ENCODE measurements at places on chromosomes 7 and 10. TPM values are rescaled to one million over a fixed set of nuclear protein-coding genes. Genes with fewer than 3 reads are reported as not detected.

- peak overlapping the region; percentile 87 for H3K4me3 ChIP-seq
- peaks cover 26% of the 10 kb centered on the region for H3K4me1 ChIP-seq
- no peaks in the 10 kb centered on the region for H3K27me3 ChIP-seq
- peak overlapping the region; percentile 83 for H3K27ac ChIP-seq
- no peak for DNase-seq
These were observed 1.1 kb downstream of the GGCT start for GRCh38 chr7:30503274-30504212.

- peak overlapping the region; percentile 66 for H3K4me3 ChIP-seq
- H3K4me1 ChIP-seq, result peaks cover 53% of the 10 kb centered on the region
- no peak overlapping the region for H3K27ac ChIP-seq
- H3K27me3 ChIP-seq, result peaks cover 9% of the 10 kb centered on the region
These were observed 1.8 kb downstream of the BMI1 start for GRCh38 chr10:22322641-22323160.

GRCh38 chr10:110260746-110261477, 43.8 kb downstream of the SMNDC1 start:
- DNase-seq, result no peak
- no peak overlapping the region for H3K4me3 ChIP-seq
- H3K4me1 ChIP-seq, result no peaks in the 10 kb centered on the region
- H3K36me3 ChIP-seq, result no peaks in the 10 kb centered on the region
- no peak overlapping the region for H3K27ac ChIP-seq
- H3K27me3 ChIP-seq, result no peaks in the 10 kb centered on the region

GRCh38 chr7:68542831-68543230, 1055.4 kb upstream of the AUTS2 start:
- no peaks in the 10 kb centered on the region for H3K27me3 ChIP-seq
- no peaks in the 10 kb centered on the region for H3K36me3 ChIP-seq
- no peak overlapping the region for H3K27ac ChIP-seq
- no peak for DNase-seq

DNA sequence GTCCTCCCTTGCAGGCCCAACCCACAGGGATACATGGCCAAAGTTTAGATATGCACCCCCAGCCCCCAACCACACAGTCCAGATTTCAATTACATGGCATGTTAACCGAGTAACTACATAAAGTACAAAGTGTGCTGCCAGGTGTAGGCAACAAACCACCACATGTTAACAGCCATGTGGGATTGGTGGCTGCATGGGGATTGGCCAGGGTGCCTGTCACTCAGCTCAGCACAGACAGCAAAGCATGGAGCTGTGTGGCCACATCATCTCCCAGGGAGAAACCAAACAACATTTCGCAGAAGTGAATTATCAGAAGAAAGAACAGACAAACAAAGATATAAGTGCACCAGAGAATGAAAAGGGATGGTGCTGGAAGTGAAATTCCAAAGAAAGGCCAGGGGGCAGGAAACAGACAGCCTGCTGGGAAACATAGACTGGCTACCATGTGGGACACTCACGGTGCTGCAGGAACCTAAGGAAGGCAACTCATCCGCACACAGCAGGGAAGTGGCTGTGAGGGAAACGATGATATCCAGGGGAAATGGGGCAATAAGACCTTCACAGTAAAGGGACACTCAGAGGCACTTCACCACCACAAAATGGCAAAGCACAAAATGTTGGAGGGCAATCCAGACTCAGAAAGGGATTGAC, 171.2 kb downstream of the PTPRN2 start:
- no peak overlapping the region for H3K27ac ChIP-seq
- no peaks in the 10 kb centered on the region for H3K4me1 ChIP-seq
- H3K36me3 ChIP-seq, result no peaks in the 10 kb centered on the region

DNA sequence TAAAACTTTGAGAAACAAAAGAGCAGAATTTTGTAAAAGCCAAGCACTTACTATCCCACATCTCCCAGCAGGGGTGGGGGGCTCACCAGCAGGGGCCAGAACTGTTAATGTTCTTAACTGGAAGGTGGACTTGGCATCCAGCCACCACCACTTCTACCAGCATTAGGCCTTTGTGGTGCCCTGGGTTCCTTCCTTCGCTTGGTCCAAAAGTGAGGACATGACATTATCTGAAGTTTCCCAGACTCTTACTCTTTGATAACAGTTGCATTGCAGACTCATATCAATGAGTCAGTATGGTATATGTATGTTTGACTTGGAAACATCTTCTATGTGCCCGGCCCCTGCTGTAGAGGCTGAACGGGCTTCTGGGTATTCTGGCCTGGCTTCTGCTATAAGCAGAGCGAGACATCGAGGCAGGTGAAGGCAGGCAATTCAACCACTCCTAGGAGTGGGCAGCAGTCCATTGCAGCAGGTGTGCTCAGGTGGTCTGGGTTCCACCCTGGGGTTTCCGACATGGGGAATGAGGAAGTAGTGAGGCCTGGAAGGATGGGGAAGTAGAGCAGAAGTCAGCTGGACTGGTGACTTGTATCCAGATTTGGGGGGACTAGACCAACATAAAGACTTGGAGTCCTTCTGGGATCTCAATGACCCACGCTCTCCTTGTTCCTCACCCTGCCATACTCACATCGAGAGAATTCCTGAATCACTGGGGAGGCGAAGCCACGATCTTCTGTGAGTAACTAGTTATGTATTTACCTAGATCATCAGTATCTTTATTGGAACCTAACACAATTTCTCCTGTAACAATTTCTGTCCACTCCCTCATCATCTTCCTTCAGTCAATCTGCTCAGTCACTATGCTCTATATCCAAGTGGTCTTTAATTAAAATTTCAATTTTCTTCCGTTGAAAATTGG, 4.1 kb downstream of the ZNF777 start:
- H3K4me3 ChIP-seq, result no peak overlapping the region
- H3K36me3 ChIP-seq, result peaks cover 43% of the 10 kb centered on the region
- H3K27ac ChIP-seq, result no peak overlapping the region
- H3K4me1 ChIP-seq, result peaks cover 19% of the 10 kb centered on the region
- DNase-seq, result no peak

DNA sequence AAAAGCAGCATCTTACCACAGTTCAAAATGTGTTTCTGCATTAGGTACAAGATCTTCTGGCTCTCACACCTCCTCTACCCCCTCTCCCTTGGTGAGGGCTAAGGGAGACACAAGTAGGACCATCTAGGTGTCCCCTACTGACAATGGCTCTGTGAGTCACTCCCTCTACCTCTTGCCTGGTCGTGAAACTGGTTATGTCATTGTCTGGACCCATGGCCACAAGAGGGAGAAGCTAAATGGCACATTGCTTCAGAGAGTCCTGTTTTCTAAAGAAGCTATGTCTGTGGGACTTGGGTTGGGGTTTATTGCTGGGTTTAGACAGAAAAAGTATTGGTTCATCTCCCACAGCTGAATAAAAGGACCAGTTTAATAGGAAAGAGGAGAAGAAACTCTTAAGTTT, 4.0 kb upstream of the PLXNA4 start:
- H3K4me3 ChIP-seq, result no peak overlapping the region
- peaks cover 33% of the 10 kb centered on the region for H3K27me3 ChIP-seq
- H3K27ac ChIP-seq, result no peak overlapping the region
- peaks cover 12% of the 10 kb centered on the region for H3K4me1 ChIP-seq
- no peak for DNase-seq

GRCh38 chr10:87092376-87092860, 2.2 kb downstream of the GLUD1 start:
- H3K4me3 ChIP-seq, result peak overlapping the region; percentile 78
- no peaks in the 10 kb centered on the region for H3K36me3 ChIP-seq
- peaks cover 56% of the 10 kb centered on the region for H3K4me1 ChIP-seq
- H3K27ac ChIP-seq, result peak overlapping the region; percentile 96

- H3K27ac ChIP-seq, result no peak overlapping the region
- no peaks in the 10 kb centered on the region for H3K36me3 ChIP-seq
- H3K4me3 ChIP-seq, result no peak overlapping the region
- peaks cover 13% of the 10 kb centered on the region for H3K4me1 ChIP-seq
These were observed 268.9 kb downstream of the ADK start for GRCh38 chr10:74419958-74420375.

GRCh38 chr10:89362929-89363328, 14.9 kb upstream of the IFIT1B start:
- no peak overlapping the region for H3K27ac ChIP-seq
- no peak overlapping the region for H3K4me3 ChIP-seq
- no peaks in the 10 kb centered on the region for H3K36me3 ChIP-seq
- DNase-seq, result no peak
- H3K27me3 ChIP-seq, result no peaks in the 10 kb centered on the region

DNA sequence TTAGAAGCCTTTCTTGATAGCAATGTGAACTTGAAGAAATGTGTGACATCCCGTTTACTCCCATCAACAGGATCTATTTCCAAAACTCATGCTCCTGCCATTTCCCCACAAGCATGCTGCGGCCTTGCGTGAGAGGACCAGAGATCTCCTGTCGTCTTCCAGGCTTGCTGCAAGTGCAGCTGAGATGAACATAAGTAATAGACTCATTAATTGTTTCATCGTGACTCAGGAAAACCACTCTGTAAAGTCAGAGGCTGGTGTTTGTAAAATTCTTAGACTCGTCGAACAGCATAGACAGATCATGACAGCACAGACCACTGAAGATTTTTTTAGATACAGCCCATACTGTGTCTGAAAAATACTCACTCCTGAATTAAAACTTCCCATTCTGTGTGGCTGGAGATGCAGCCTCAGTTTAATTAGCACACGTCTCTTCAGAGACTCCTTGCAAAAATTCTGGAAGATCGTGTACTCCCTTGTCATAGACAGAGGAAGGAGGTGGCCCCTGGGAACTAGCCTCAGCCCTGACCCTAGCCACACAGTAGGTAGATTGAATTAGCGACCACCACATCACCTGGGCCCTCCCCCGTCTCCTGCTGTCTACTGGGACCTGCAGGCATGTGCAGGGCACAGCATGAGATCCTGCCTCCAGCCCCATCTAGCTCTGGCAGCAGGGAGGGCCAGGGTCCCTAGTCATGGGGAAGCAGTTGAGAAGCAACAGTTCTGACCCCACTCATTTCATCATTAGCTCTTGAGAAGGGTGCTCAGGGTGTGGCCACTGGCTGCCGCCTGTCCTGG, 226.0 kb downstream of the CELF2 start:
- no peak overlapping the region for H3K4me3 ChIP-seq
- no peak for DNase-seq
- H3K4me1 ChIP-seq, result peaks cover 30% of the 10 kb centered on the region

KLF14 gene
- total RNA-seq, result not detected

SMO gene
- 3.1 TPM for total RNA-seq

CHN2 gene
- 14.2 TPM for total RNA-seq

AZGP1 gene
- 31.8 TPM for total RNA-seq

FRAT2 gene
- 27.5 TPM for total RNA-seq
